Activated CD4-positive, alpha-beta T cell treated with anti-CD3 and anti-CD28 coated beads, Interleukin-2, amount 10 ng/mL, durations not matched to agents 24 days and 14 days (primary cell): ENCODE measurements at places on chromosomes 5 and 9. TPM values are rescaled to one million over a fixed set of nuclear protein-coding genes. Genes with fewer than 3 reads are reported as not detected.

TAF11L5 gene
- total RNA-seq, result not detected in 2 replicates

TSLP gene
- total RNA-seq, result 0.09 and 0.42 TPM in 2 replicates

TRPM3 gene
- total RNA-seq, result not detected in 2 replicates

GFPT2 gene
- total RNA-seq, result 0.42 TPM in 1 of 2 replicates, not detected in the other

CARTPT gene
- total RNA-seq, result not detected in 2 replicates

MEGF10 gene
- not detected in 2 replicates for total RNA-seq

RAPGEF6 gene
- total RNA-seq, result 31.8 and 34.9 TPM in 2 replicates

AK1 gene
- total RNA-seq, result 18.0 and 19.9 TPM in 2 replicates

PRR16 gene
- total RNA-seq, result not detected in 2 replicates

ZNF883 gene
- total RNA-seq, result 0.24 TPM in 1 of 2 replicates, not detected in the other

DMGDH gene
- not detected in 2 replicates for total RNA-seq

NOXA1 gene
- total RNA-seq, result 0.30 and 0.36 TPM in 2 replicates

CCNO gene
- total RNA-seq, result 0.26 TPM in 1 of 2 replicates, not detected in the other

TNFSF8 gene
- total RNA-seq, result 148 and 150 TPM in 2 replicates

SPATA31A3 gene
- total RNA-seq, result not detected in 2 replicates

UIMC1 gene
- total RNA-seq, result 65.2 and 68.5 TPM in 2 replicates

SUSD3 gene
- total RNA-seq, result 38.3 and 40.9 TPM in 2 replicates

SRD5A1 gene
- 14.8 and 16.6 TPM in 2 replicates for total RNA-seq

MYOT gene
- total RNA-seq, result not detected in 2 replicates
